ENCODE measurements at places on chromosomes 12 and 14.

- no peak for DNase-seq
Measured at GRCh38 chr14:90727082-90727481, 89.1 kb downstream of the TTC7B start.

- no peak for DNase-seq
Measured at GRCh38 chr12:14454098-14454907, 88.8 kb downstream of the ATF7IP start.

- no peak for DNase-seq
Measured at GRCh38 chr14:53389202-53389601, 236.1 kb upstream of the DDHD1 start.

DNA sequence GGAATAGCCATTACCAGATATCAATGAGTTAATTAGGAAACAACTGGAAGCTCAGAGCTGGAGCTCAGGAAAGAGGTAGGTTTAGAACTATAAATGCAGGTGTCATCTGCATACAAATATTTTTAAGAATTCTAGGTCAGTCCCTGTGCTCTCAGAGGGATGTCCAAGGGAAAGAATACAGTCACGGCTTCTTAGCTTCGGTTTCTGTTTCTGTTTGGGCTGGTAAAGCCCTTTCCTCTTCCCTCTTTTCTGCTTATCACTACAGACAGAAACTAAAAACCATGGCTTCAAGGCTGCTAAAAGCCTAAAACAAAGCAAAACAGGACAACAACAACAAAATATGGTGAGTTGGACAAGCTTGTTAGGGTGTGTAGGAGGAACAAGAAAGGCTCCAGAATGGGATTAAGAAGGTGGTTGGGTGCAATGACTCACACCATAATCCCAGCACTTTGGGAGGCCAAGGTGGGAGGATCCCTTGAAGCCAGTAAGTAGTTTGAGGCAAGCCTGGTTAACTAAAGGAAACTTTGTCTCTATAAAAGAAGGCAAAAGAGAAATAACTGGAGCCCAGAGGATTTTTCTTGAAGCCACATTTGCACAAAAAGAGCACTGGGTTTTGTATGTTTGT, 113.0 kb downstream of the SEC23A start:
- no peak for DNase-seq

- no peak for DNase-seq
Measured at GRCh38 chr14:63893701-63894458, 41.1 kb downstream of the SYNE2 start.

GRCh38 chr14:77000340-77001270, 27.9 kb downstream of the IRF2BPL start:
- DNase-seq = no peak

DNA sequence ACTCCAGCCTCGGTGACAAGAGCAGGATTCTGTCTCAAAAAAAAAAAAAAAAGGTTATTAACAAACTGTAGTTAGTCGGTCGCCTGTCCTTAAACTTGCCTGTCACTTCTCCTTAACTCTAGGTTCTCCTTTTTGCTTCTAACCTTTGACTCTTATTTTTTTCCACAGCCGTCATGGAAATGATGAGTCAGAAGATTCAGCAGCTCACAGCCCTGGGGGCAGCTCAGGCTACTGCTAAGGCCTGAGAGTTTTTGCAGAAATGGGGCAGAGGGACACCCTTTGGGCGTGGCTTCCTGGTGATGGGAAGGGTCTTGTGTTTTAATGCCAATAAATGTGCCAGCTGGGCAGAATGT, 418 bp upstream of the MYG1 start:
- peak; percentile 9 for DNase-seq

DNA sequence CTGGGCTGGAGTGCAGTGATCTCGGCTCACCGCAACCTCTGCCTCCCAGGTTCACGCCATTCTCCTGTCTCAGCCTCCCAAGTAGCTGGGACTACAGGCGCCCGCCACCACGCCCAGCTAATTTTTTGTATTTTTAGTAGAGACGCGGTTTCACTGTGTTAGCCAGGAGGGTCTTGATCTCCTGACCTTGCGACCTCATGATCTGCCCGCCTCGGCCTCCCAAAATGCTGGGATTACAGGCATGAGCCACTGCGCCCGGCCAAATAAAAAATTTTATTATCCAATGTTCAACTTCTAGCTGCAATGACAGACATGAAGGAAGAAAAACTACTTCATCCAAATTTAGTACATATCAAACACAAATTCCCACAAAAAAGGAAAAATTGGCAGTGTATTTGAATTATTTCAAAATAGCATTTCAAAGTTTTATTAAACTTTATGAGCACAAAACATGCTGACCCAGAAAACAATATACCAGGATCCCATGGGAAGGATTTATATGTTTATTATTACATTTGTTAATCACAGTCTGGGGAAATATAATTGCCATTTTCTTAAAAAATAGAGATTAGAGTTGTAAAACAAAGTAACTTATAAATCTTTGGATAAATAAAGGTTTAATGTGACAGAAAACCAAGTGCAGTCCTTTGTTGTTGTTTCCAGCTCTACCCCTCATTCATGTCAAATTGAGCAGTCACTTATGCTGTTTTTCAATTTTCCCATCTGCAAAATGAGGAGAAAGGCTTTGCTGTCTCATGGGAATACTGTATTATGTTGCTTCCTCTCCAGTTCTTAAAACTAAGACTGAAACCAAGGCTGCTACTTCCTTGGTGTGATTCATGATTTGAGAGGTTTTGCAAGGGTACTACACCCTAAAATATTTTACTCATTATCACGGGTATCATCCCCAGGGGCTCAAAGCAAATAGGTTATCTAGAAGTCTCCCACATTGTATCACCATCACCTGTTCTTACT, 155.2 kb upstream of the AVPR1A start:
- no peak for DNase-seq
